ENCODE measurements at places on chromosomes 6 and 20. TPM values are rescaled to one million over a fixed set of nuclear protein-coding genes. Genes with fewer than 3 reads are reported as not detected.
A peak's percentile ranks its signal among the peaks of the same experiment; 100 is the strongest.

DNA sequence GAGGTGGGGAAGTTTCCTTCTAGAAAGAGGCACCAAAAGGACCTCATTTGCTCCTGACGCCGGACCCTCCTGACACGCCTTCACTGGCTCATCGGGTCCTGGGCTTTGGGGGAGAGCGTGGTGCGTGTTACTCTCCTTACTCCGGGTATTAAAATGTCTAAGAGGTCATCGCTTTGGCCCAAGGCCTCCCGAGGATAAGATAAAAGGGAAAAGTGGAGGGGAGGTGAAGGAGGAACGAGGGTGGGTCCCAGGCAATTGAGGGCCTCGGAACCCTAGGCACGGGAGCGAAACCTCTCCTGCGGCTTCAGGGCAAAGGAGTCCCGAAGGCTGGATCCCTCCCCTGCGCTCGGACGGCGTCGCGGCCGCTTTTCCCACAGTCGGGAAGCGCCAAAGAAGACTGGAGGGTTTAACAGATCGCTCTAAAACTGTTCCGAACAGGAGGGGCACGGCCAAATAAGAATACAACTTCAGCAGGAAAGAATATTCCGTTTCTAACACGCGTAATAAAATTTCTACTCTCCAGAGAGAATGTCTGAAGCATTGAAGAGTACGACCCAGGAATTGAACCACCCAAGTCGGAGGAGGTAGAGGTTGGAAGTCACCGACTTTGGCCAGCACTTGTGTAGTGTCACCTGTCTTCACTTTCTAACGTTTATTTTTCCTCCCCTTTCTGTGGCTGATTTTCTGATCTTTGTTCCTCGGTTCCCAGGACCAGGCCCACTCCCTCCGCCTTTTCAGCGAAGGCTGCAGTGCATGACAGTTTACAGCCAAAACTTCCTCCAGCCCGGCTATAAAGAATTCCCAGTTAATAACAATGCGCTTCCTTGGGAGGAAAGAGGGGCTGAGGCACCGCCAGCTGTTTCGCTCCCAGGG is 2.1 kb upstream of the TBXT start:
- no peak for DNase-seq

Gene SULF2
- total RNA-seq = 18.8 TPM

DNA sequence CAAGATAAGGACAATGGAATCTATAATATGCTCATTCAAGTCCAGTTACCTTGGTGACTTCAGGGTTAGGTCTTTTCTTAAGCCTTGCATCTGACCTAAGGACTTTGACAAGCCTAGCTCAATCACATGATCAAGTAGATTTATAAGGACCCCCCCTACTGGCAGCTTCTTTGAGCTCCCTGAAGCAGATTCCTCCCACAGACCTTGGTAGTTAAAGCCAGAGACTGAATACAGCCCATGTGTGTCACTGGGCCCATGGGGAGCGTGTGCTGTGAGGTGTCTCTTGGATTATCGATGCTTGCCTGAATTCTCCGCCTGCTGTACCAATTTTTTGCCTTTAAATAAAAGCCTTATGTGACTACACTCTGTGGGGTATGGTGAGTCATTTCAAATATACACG is 372.7 kb upstream of the RGS17 start:
- DNase-seq = no peak

DNA sequence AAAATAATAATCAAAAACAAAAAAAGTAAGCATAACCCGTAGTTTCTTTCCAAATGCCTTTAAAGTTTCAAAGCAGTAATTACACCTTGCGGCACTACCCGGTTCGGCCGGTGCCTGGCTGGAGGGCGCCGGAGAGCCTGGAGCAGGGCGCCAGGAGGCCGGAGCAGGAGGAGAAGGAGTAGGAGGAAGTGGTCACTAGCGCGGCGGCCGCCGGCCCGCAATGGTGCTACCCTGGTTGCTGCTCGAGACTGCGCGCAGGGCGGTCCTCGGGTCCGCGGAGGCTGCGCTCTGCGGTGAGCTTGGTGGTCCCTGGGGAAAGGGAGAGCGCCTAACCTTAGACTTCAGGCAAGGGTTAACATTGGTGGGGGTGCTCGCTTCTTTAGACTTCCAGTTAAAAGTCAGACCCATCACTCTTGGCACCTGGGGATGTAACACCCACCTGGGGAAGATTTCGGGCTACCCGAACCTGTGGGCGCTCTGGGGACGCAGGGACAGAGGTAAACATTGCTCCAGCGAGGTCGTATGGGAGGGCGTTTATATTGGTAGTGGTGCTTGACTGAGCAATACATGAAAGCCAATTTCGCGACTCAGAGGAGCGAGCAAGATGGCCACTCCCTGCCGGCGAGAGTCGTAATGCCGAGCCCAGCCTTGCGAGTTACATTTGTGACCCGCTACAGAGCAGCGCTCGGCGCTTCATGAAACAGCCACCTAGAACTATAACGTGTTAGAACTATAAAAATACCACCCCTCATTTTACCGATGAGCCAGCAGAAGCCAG is 5.8 kb upstream of the USP45 start:
- peak; percentile 63 for DNase-seq

- no peak for DNase-seq
These were observed 470.5 kb downstream of the COL12A1 start for GRCh38 chr6:74735304-74735703.

- no peak for DNase-seq
These were observed 111.2 kb downstream of the IRF4 start for GRCh38 chr6:502761-503160.

DNA sequence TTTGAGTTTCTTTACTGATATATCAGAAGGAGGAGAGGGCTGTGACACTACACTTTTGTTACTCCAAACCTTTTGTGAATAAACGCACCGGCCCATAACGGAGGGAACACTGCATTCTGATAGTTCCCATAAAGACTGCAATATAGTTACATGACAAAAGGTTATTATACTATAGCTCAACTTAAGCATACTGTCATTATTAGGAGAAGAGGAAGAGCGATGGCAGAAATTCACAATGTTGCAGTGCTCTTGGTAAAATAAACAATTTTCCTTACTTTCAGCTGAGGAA is 2.3 kb upstream of the PDE10A start:
- DNase-seq = no peak

DNA sequence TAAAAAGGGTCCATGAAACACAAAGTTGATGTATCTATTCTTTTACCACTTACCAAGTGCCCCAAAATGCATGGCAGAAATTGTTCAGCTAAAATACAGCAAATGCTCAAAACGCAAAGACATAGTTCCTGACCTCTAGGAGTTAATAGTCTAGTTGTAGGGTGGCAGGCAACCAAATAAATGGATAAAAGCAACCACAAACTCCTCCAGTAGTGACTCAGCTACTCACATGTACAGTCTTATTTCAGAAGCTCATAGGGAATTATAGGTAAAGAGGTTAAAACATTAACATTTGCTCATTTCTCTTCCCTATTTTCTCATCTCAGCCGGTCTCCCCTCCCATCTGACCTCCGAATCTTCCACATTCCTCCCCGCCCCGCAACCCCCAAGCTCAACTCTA is 143.9 kb upstream of the INSM1 start:
- DNase-seq = no peak

GRCh38 chr6:684831-685636 is 7.9 kb downstream of the EXOC2 start:
- no peak for DNase-seq

Gene EBF4
- 11.8 TPM for total RNA-seq

Data from frontal cortex (tissue), 4 donors.